Cardiac ventricle fibroblast (primary cell): ENCODE measurements at places on chromosomes 1 and 21. TPM values are rescaled to one million over a fixed set of nuclear protein-coding genes. Genes with fewer than 3 reads are reported as not detected.

Gene SMCP
- total RNA-seq: not detected in 2 replicates

Gene C1orf185
- not detected in 2 replicates for total RNA-seq

Gene TSPEAR
- total RNA-seq: not detected in 2 replicates

Gene BCAR3
- total RNA-seq: 27.4 and 28.4 TPM in 2 replicates

Gene FAM163A
- total RNA-seq: not detected in 2 replicates

Gene NID1
- total RNA-seq: 675 and 721 TPM in 2 replicates

Gene PCNT
- total RNA-seq: 18.0 and 21.5 TPM in 2 replicates

Gene SELP
- not detected in 2 replicates for total RNA-seq

Gene OR6N1
- total RNA-seq: not detected in 2 replicates

Gene S100A9
- not detected in 2 replicates for total RNA-seq

Gene CLIC6
- not detected in 2 replicates for total RNA-seq

Gene DIO1
- not detected in 2 replicates for total RNA-seq

Gene OR2AK2
- total RNA-seq: not detected in 2 replicates

Gene LPGAT1
- 13.5 and 32.9 TPM in 2 replicates for total RNA-seq

Gene SYT2
- total RNA-seq: not detected in 2 replicates

Gene ADCY10
- total RNA-seq: 0.06 TPM in 1 of 2 replicates, not detected in the other

Gene FCRL1
- not detected in 2 replicates for total RNA-seq

Gene DCST1
- total RNA-seq: not detected in 2 replicates

Gene SLAMF1
- total RNA-seq: not detected in 2 replicates

Gene C1QB
- not detected in 2 replicates for total RNA-seq

Gene SYT11
- total RNA-seq: 5.1 and 5.7 TPM in 2 replicates

Gene ADGRL2
- 54.0 and 54.3 TPM in 2 replicates for total RNA-seq

Gene PHLDA3
- total RNA-seq: 100 and 108 TPM in 2 replicates

Gene TFAP2E
- total RNA-seq: not detected in 2 replicates

Gene FAM78B
- total RNA-seq: 0.81 and 1.5 TPM in 2 replicates

Gene ZNF593OS
- total RNA-seq: not detected in 2 replicates

Gene MMEL1
- not detected in 2 replicates for total RNA-seq

Gene CD101
- 0.49 and 0.56 TPM in 2 replicates for total RNA-seq

Gene CD244
- not detected in 2 replicates for total RNA-seq

Gene REN
- total RNA-seq: not detected in 2 replicates

Gene CELA3A
- total RNA-seq: not detected in 2 replicates

Gene KRTCAP2
- total RNA-seq: 130 and 151 TPM in 2 replicates

Gene DONSON
- 4.7 and 11.8 TPM in 2 replicates for total RNA-seq

Gene CYP4Z1
- total RNA-seq: 0.10 TPM in 1 of 2 replicates, not detected in the other

Gene IFI6
- total RNA-seq: 49.9 and 52.5 TPM in 2 replicates

Gene PADI2
- total RNA-seq: not detected in 2 replicates

Gene FAAH
- 0.10 and 0.81 TPM in 2 replicates for total RNA-seq

Gene MYCL
- total RNA-seq: not detected in 2 replicates

Gene PKP1
- 0.15 and 0.19 TPM in 2 replicates for total RNA-seq

Gene UBXN10
- total RNA-seq: 0.05 TPM in 1 of 2 replicates, not detected in the other

Gene BSDC1
- total RNA-seq: 40.3 and 45.5 TPM in 2 replicates

Gene CGN
- not detected in 2 replicates for total RNA-seq

Gene CHRM3
- 0.98 and 3.3 TPM in 2 replicates for total RNA-seq

Gene CD34
- total RNA-seq: 6.1 and 7.4 TPM in 2 replicates

Gene LRRIQ3
- 0.06 TPM in 1 of 2 replicates, not detected in the other for total RNA-seq

Gene GAS5
- total RNA-seq: 505 and 652 TPM in 2 replicates

Gene NOTCH2NLA
- total RNA-seq: 18.0 and 26.3 TPM in 2 replicates

Gene DNALI1
- total RNA-seq: 3.6 and 4.5 TPM in 2 replicates

Gene AMY2A
- not detected in 2 replicates for total RNA-seq

Gene GPR25
- not detected in 2 replicates for total RNA-seq

Gene WNT3A
- total RNA-seq: not detected in 2 replicates

Gene PCP4
- total RNA-seq: not detected in 2 replicates

Gene PRELP
- 1.3 TPM in 2 replicates for total RNA-seq

Gene SLC30A2
- not detected in 2 replicates for total RNA-seq
